Left forelimb (tissue), 1 donor: ENCODE measurements at places on chromosomes 11 and 22.

DNA sequence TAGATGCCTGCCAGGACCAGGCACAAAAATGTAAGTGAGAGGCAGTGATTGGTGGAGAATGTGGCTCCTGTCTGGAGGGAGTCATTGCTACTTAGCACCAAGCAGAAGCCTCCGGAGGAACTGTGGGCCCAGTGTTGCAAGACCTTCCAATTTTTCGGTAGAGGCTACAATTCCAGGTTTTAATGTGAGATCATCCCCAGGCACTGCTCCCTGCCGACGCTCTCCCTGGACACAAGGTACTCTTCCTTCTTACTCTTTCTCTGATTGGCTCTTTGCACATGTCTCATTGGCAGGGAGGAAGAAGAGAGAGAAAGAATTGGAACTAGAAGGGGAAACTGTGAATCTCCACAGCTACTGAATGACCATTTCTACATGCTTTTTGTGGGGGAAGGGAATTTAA lies 53.7 kb upstream of the EP300 start:
- DNase-seq = no peak

DNA sequence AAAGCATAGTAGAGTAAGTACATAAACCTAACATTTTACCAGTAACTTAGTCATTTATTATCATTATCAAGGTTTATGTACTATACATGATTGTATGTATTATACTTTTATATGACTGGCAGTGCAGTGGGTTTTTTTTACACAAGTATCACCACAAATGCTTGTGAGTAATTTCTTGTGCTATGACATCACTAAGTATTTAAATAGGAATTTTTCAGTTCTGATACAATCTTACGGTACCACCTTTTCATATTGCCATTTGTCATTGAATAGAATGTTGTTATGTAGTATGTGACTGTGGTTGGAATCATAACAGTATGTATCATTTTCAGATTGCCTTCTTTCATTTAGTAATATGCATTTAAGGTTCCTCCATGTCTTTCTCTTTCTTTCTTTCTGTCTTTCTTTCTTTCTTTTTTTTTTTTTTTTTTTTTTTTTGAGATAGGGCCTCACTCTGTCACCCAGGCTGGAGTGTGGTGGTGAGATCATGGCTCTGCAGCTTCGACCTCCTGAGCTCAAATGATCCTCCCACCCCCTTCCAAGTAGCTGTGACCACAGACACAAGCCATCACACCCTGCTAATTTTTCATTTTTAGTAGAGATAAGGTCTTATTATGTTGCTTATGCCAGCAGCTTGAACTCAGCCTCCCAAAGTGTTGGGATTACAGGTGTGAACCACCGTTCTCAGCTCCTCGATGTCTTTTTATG lies 18.6 kb downstream of the ATM start:
- DNase-seq = no peak

- no peak for DNase-seq
These were observed 81.9 kb downstream of the UVRAG start for GRCh38 chr11:75896843-75897419.

GRCh38 chr11:48005831-48006270 lies 25.5 kb downstream of the PTPRJ start:
- no peak for DNase-seq

DNA sequence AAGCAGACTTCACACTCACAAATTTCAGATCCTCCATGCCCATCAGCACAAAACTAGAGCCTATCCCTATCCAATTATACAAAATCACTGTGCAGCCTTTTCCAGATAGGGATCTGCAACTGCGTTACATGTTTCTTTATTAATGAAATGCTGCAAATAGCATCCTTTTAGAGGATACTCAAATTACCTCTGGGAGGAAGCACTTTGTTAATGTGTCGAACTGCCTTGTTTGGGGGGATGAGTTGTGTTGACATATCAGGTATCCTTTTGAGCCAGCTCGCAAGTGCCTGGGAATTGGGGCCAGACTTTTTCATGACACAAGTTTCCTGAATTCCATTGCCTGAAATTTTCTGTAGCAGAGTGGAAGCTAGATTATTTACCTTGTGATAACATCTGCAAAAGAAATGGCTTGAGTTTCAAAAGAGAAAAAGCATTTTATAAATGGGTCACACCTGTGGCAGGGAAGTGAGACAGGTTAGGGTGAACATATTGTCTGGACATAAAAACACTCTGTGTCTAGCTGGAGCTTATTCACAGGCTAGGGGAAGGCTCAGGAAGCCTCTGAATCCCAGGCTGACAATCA lies 299.1 kb upstream of the MTNR1B start:
- DNase-seq = no peak

- peak; percentile 69 for DNase-seq
These were observed 155.1 kb upstream of the CADM1 start for GRCh38 chr11:115659061-115659963.

- DNase-seq = no peak
These were observed 53.0 kb downstream of the CEP164 start for GRCh38 chr11:117380676-117381075.

DNA sequence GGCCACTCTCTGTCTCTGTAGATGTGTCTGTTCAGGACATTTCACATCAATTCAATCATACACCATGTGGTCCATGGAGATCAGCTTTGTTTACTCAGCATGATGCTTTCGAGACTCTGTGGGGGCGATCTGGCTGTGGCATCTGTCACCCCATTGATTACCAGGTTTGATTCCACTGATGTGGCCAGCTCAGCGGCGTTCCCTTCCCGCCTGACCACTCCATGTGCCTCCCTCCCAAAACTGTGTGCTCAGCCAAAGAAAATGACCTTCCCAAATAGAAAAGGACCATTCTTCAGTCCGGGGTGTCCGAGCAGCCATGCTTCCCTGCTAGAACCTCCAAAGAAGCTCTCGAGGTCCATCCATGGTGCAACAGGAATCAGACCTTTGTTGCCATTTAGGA lies 89.1 kb downstream of the BRD1 start:
- no peak for DNase-seq

- no peak for DNase-seq
These were observed 26.3 kb downstream of the TOLLIP start for GRCh38 chr11:1283091-1283511.

DNA sequence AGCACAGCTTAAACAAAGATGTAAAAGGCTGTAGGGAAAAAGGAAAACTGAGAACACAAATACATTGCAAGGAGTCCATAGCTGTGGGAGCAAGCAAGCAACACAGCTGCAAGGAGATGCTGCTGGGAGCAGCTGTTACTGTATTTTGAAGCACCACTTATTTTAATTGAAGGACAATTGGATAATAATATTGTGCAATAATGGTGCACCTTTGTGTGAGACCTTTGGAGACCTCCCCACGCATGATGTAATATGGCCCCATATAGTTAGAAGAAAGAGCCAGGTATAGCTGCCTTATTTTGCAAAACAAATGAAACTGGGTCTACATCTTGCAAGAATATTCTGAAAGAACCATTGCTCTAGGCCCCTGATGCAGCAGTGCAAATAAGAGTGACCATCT lies 191.1 kb upstream of the KIRREL3 start:
- DNase-seq = no peak

GRCh38 chr11:102664001-102664752 lies 39.0 kb upstream of the MMP20 start:
- DNase-seq = no peak

- no peak for DNase-seq
These were observed 49.1 kb downstream of the COMMD9 start for GRCh38 chr11:36240173-36240572.

- no peak for DNase-seq
These were observed 272.5 kb downstream of the BUD13 start for GRCh38 chr11:116500026-116500946.

- DNase-seq = no peak
These were observed 31.8 kb downstream of the TMPRSS5 start for GRCh38 chr11:113674397-113674685.

DNA sequence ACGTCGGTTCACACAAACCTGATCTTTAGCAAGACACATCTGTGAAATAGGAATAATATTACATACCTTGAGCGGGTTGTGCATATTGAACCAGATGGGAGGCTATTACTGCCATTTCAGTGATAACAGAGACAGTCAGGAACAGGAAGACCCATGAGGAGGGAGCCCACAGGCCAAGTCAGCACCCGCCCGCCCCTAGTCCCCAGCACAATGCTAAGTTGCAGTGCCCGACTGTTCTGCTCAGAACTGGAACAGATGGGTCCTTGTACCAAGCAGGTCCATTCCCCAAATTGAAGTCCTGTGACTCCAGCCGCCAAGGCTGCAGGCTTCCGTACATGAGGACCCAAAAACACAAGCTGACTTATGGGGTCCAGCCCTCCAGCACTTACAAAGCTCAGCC lies 9.3 kb downstream of the CXCR5 start:
- no peak for DNase-seq

- peak; percentile 100 for DNase-seq
These were observed 271 bp downstream of the FKBP2 start for GRCh38 chr11:64241241-64241490.

DNA sequence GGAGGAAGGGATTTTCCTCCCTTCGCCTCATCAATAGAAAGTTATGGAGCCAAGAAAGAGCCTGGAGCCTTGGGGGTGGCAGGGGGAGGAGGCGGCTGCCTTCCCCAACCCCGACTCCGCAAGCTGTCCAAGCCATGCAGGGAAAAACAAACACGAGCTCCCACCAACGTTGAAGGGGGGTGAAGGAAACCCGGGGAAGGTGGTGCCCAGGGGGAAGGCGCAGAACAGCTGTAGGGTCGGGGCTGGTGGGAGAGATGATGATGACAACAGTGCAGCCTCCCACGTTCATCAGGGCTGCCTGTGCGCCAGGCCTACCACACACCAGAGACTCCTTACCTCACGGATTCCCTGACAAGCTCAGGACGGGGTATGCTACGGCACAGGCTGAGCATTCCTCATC lies 73.5 kb downstream of the SCUBE1 start:
- no peak for DNase-seq

DNA sequence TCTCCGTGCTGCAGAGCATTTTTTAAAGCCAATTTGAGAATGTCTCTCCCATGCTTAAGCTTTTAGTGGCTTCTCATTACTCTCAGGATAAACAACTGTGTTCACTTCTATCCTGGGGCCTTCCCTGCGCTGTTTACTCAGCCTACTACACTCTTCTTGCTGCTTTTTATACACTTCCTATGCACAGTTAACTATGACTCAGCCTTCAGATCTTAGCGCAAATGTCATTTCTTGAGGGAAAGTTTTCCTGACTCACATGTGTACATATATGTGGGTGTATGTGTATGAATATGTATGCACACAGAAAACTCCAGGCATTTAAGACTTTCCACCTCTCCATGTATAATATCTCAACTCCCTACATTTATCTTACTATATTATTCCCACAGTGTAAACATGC lies 9.8 kb downstream of the THAP12 start:
- no peak for DNase-seq

DNA sequence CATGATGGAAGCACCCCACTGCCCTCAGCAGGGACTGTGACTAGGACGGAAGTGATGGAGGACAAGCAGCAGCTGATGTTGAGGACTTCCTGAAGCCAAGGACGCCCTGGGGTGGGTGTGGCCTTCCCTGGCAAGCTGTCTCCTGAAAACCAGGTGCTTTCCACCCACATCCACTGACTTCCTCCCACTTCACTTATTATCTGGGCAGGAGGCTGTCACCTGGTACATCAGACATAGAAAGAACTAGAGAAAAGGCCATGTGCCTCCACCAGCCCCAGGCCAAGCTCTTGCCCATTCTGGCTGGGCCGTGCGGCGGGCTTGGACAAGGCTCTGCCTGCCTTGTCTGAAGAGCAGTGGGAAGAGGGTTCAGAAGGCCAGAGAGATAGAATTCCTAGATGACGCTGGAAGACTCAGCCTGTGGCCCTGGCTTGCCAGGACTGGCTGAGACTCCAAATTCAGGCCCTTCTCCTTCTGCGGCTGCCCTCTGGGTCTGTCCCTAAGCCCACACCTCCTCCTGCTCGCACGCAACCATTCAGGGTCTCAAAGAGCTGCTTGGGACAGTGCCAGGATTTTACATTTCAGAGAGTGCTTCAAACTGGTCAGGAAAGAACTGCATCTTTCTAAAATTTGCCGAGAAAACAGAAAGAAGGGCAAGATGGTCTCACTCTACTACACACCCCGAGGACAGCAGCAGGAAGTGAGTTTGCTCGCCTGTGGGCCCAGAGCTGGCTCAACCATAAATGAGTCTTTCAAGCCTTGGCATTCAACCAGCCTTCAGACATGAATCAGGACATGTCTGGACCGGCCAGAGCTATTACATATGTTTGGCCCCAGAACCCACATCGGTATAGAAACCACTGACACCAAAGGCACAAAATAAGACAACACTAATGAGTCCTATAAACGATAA lies 13.3 kb downstream of the ARHGAP1 start:
- no peak for DNase-seq

- DNase-seq = no peak
These were observed 12.6 kb upstream of the MMP20 start for GRCh38 chr11:102637731-102638130.

GRCh38 chr22:27748751-27749191 lies 52.8 kb downstream of the MN1 start:
- peak; percentile 64 for DNase-seq

- no peak for DNase-seq
These were observed 32.6 kb upstream of the PRAME start for GRCh38 chr22:22591348-22592299.

DNA sequence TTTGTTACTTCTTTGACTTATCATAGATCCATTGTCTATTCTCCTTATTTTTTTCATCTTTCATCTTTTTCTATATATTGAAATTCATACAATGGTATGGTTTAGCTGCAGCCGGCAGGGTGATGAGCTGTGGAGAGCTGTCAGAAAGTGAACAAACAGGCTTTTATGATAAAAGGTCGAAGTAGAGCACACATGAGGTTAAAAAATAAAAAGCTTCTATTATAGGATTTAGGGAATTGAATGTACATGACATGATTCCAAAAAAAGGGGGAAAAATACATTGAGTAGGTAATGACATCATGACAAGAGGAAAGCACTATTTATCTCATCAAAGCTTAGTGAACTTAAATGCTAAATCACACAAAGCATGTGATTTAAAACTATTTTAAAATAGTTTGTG lies 884.8 kb downstream of the METTL15 start:
- no peak for DNase-seq

DNA sequence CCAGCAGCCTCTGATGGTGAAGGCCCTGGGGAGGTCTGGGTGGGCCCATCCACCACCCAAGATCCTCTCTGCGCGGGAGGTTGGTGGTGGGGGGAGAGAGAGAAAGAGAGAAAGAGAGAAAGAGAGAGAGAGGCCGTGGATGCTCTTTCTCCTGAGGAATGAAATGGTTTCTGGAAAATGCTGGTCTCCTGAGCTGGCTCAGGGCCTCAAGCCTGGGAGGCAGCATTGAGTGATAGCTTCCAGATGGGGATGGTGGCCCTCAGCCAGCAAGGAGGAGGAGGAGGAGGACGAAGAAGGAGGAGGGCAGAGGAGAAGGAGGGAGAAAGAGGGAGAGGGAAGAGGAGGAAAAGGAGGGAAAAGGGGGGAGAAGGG lies 4.6 kb downstream of the TSPAN32 start:
- DNase-seq = peak; percentile 93

GRCh38 chr11:108624196-108624925 lies 30.8 kb upstream of the EXPH5 start:
- DNase-seq = no peak

- no peak for DNase-seq
These were observed 302.6 kb upstream of the DDI1 start for GRCh38 chr11:103733889-103734288.

- DNase-seq = no peak
These were observed 41.4 kb upstream of the ST14 start for GRCh38 chr11:130118165-130118564.

GRCh38 chr22:33914699-33915098 lies 5.6 kb downstream of the LARGE1 start:
- no peak for DNase-seq
